HFFc6 (cell line): ENCODE measurements at places on chromosomes 1 and 21.
A peak's percentile ranks its signal among the peaks of the same experiment; 100 is the strongest.

- no peak for DNase-seq
Observed at GRCh38 chr1:161113915-161114314, 3.9 kb downstream of the PFDN2 start.

GRCh38 chr1:240693036-240693435 lies 81.1 kb upstream of the GREM2 start:
- DNase-seq = no peak

DNA sequence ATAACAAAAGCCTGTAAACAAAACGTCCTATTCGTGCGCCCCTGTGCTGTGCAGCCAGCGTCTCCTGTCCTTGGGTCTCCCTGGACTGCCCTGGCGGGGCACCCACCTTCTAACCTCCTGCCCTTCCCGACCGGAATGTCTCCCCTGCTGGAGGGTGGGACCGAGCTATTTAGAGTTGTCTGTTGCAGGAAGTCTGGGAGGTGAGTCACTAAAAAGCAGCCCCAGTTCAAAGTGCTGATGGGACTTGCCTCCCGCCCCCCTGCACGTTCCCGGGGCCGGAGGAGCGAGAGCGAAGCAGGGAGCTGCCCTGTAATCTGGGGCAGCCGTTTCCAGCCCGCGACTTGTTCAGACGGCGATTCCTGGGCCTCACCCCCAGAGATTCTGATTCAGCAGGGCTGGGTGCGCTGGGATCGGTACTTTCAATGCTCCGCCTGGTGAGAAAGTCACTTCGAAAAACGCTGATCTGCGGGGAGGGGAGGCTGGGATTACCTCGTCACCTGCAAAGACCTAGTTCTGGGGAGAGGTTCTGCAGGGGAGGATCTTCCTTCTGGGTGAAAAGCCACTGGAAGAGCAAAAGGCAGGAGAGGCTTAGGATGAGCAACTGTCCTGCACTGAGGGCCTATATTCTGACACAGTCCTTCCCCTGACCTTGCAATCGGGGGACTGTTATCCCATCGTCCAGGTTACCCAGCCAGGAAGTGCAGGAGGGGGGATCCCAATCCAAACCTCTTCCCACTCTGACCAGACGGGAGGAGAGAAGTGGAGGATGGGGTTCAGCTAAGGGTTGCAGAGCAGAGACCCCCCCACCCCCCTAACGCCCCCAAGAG lies 1.2 kb upstream of the DHRS3 start:
- DNase-seq = peak; percentile 60

DNA sequence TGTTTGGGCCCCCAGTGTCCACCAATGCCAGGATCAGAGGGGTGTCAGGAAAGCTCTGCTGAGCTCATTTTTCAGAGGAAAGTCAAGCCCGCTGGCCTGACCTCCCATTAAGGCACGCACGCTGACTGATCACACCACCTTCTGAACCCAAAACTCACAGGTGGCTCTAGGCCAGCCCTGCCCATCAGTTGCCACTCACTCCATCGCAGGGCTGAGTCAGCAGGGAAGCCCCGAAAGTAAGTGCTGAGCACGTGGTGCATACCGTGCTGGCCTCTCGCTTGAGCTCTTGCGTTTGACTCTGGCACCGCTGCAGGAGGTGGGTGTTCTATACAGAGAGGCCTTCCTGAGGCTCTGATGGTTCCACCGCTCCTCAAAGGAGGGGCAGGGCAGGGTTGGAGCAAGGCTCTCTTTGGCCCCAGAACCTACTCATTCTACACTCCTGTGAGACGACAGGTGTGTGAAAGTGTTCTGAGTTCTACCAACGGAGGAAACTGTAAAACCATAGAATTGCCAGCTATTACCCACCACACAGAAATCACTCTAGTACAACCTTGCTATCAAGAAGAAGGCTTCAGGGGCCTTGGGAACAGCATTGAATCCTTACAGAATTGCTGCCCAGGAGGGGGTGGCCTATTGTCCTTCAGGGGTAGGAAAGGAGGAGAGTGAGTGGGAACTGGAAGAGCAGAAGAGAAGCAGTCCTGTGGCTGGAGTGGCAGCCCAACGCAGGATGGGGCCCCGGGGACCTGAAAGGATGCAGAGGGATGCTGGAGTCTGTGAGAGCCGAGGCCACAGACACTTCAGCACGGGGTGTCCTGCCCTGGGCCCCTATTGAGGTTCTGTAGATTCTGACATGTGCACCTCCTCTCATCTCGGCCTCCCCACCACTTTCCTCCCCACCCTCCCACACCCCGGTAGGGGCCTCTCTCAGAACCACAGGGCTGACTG lies 214.7 kb upstream of the EDN2 start:
- DNase-seq = no peak
